ENCODE measurements at places on chromosomes 5 and 9.

GRCh38 chr9:33165263-33166151 lies 1.6 kb downstream of the B4GALT1 start:
- DNase-seq: no peak

DNA sequence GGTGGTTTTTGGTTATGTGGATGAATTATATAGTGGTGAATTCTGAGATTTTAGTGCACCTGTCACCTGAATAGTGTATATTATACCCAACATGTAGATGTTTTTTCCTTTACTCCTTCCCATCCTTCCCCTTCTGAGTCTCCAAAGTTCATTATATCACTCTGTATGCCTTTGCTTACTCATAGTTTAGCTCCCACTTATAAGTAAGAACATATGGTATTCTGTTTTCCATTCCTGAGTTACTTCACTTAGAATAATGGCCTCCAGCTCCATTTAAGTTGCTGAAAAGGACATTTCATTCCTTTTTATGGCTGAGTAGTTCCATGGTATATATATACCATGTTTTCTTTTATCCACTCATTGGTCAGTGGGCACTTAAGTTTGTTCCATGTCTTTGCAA lies 161.6 kb upstream of the CD180 start:
- no peak for DNase-seq

GRCh38 chr9:116643691-116644090 lies 43.4 kb upstream of the TRIM32 start:
- no peak for DNase-seq

GRCh38 chr9:70747261-70747718 lies 332.8 kb upstream of the KLF9 start:
- no peak for DNase-seq

GRCh38 chr5:5078009-5078897 lies 61.9 kb upstream of the ADAMTS16 start:
- no peak for DNase-seq

GRCh38 chr5:133265720-133266526 lies 214.1 kb downstream of the HSPA4 start:
- DNase-seq: no peak

DNA sequence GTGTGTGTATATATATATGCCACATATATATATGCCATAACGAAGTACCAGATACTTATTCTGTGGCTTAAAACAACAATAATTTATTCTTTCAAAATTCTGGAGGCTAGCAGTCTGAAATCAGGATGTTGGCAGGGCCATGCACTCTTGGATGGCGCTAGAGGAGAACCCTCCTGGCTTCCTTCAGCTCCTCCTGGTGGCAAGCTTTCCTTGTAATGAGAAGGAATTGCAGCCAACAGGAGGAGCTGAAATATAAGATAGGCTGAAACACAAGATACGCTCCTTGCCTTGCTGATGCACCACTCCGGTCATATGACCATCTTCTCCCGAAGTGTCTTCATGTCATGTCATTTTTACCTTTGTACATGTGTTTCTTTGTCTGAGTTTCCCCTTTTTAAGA lies 368.1 kb upstream of the CTNND2 start:
- no peak for DNase-seq

GRCh38 chr9:135563858-135564257 lies 2.3 kb downstream of the PAEP start:
- no peak for DNase-seq

DNA sequence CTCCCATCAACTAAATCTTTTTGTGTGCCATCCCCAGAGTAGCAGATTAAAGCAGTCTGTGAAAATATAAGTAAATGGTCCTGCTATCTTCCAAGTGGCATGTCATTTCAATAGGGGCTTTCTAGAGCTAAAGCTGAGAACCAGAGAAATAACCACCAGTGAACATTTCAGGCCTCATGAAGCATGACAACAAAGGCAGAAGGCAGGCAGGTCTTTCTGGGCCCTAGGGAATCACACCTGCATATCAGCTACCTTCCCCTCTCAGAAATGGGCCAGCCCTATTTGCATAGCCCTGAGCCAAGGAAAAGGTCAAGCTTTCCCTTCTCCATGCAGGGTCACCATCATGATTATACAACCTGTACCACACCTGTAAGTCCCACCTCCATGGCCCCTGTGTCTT lies 205.3 kb downstream of the DEPDC1B start:
- no peak for DNase-seq

- DNase-seq: no peak
Measured at GRCh38 chr5:145130996-145131395, 704.1 kb downstream of the PRELID2 start.

- DNase-seq: no peak
Measured at GRCh38 chr9:75666856-75667554, 223.5 kb upstream of the PCSK5 start.

- no peak for DNase-seq
Measured at GRCh38 chr9:127353882-127354281, 43.1 kb upstream of the SLC2A8 start.

- no peak for DNase-seq
Measured at GRCh38 chr5:96595300-96596090, 66.7 kb upstream of the CAST start.

GRCh38 chr5:10354048-10354872 lies 765 bp downstream of the MARCHF6 start:
- DNase-seq: peak; percentile 41

DNA sequence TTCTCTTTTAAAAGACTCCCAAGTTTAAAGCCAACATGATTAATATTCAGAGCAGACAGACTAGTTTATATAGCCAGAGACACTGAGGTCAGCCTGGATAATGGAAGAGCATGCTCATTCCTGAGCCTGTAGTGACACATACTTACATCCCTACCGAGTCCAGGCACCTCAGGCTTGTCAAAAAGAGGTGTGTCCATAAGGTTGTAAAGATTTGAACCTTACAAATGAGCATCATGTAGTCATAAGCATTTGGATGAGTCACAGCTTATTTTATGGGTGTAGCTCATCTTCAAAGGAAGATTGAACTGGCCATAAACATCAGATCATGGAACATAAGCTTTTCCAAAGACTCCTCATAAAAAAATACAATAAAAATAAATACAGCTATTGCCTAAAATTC lies 333.5 kb downstream of the EFNA5 start:
- DNase-seq: no peak

DNA sequence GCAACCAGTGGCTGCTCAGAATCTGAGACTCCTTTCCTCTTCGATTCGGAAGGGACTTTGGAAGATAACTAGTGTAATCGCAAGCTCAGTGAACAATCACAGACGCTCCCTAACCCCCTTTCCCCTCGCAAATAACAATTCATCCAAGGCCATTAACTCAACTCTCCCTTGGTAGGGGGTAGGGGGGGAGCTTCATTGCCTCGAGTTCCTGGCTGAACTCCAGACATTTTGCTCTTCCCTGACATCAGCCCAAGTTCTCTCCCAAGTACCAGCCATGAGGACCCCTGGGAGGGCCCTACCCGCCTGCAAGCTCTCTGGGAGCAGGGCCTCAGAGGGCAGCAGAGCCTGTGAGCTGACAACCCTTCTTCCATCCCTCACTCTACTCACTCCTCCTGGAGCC lies 8.4 kb downstream of the FAM163B start:
- DNase-seq: no peak

GRCh38 chr5:68436686-68437520 lies 221.3 kb downstream of the PIK3R1 start:
- DNase-seq: no peak

GRCh38 chr5:132765311-132766019 lies 11.6 kb downstream of the SEPTIN8 start:
- DNase-seq: no peak

DNA sequence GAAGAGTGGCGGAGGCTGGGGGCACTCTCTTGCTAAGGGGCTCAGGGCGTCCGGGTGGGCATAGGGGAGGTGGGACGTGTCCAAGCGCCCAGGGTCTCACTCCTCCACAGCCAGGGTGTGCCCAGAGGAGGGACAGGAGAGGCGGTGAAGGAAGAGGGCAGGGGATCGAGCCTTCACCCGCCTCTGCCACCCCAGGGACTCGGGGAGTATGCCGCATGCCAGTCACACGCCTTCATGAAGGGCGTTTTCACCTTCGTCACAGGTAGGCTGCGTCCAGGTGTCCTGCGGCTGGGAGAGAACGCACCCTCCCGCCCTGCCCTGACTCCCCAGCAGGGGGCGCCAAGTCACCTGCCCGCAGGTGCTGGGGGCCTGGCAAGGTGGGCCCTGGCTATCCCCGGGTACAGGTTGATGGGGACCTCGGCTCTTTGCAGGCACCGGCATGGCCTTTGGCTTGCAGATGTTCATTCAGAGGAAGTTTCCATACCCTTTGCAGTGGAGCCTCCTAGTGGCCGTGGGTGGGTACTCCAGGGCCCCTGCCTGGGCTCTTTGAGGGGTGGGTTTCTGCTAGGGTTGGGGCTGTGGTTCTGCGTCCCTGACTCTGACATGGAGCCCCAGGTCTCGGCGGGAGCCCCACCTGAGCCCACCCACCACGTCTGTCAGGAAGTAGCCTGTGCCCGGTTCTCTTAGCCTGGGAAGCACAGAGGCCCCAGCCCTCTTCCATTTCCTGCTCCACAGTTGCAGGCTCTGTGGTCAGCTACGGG lies 552 bp downstream of the TMEM141 start:
- DNase-seq: peak; percentile 51

DNA sequence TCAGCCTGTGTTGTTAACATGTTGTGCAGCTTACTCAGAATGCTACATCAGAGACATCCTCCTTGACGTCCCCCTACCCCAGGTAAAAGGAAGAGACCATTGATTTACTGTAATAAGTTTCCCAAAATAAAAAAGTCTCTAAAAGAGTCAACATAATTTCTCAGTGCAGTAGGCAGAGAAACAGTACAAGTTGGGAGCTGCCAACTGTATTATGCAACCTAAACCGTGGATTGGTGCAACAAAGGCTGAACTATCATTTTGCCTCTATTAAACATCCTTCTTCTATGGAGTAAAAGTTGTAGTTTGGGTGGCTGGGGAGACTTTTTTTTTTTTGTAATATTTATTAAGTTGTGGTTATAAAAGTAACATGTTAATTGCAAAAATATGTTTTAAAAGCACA lies 208.0 kb downstream of the NR3C1 start:
- no peak for DNase-seq

- no peak for DNase-seq
Measured at GRCh38 chr5:141870228-141870627, 8.0 kb downstream of the PCDH1 start.

- DNase-seq: no peak
Measured at GRCh38 chr5:111063709-111064322, 7.7 kb upstream of the TSLP start.

DNA sequence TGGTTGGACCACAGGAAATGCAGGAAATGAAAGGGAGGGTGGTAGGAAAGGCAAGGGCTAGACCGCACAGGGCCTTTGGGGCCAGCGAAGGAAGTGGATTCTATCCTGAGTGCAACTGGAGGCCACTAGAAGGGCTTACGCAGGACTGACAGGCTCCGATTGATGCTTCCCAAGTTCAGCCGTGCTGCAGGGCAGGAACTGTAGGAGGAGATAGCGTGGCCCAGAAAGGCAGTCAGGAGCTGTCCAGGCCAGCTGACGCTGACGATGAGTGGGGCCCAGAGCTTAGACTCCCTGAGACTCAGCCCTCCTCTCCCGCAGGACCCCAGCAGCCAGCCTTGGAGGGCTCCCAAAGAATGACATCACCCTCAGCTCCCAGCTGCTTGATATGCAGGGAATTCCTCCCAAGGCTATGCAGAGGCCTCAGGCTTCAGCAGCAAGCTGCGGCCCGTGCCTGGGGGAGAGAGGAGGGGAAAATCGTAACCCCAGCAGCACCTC lies 48.8 kb downstream of the KCNIP1 start:
- DNase-seq: no peak

GRCh38 chr5:60829490-60830266 lies 14.4 kb downstream of the ELOVL7 start:
- no peak for DNase-seq

DNA sequence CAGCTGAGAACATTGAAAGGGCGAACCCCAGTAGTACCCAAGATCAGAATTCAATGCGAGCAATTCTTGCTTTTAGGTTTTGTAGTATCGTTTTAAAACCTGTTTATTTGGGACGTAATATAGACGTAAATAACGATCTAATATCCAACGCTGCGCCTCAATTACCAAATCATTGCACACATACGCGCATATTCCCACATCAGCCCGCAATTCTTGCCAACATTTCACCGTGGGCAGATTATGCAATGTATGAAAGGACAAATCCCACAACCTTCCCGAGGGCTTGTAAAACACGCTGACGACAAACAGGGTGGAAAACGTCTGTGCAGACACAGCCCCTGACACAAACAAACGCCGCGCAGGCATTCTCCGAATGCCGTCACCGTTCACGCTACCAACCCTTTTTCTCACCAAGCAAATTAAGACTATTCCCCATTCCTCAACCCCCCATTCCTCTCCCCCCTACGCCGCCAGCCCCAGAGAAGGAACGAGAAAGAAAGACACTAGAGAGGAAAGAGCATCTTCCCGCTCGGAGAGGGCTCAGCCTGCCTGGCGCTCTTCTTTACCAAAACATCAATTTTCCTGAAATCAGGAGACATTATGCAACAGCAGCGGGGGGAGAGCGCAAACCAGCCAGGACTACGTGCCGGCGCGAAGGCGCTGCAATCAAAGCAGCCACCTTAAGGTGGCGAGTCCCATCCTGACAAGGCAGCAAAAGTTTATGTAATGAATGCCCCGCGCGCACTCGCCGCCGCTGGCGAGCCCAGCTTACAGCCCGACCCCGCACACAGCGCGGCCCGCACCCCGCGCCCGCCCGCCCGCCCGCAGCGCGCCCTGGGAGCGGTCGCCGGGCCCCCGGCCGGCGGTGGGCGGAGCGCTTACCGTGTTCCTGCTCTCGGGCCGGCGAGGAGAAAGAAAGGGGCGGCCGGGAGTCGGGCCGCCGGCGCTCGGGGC lies 597 bp downstream of the NFIL3 start:
- peak; percentile 37 for DNase-seq

- DNase-seq: no peak
Measured at GRCh38 chr5:173495225-173495904, 121.1 kb downstream of the BOD1 start.

GRCh38 chr5:12258549-12258948 lies 354.3 kb upstream of the CTNND2 start:
- DNase-seq: no peak

- no peak for DNase-seq
Measured at GRCh38 chr5:10145923-10146401, 103.7 kb downstream of the ATPSCKMT start.

- DNase-seq: no peak
Measured at GRCh38 chr5:115813719-115814118, 2.7 kb downstream of the CDO1 start.

- DNase-seq: no peak
Measured at GRCh38 chr5:64973215-64973614, 204.5 kb downstream of the CWC27 start.

DNA sequence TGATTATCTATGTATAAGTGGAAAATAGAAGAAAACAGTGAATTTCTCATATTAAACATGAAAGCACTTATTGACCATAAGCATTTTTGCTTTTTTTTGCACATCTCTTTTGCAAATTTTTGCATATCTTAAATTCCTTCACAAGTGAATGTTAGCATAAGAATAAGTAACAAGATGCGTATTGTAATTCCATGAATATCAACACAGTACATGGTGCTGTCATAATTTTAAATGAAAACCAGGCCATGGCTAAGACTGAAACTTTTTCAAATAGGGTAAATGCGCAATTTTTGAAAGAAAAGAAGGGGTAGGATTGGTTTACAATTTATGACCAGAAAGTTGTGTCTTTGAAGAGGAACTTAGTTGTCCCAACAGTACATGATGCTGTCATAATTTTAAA lies 17.0 kb downstream of the FAM13B start:
- no peak for DNase-seq

All from activated T-cell treated with anti-CD3 and anti-CD28 coated beads for 4 hours (primary cell).